OCI-LY7 (cell line): ENCODE measurements at places on chromosomes 6 and 20.
A peak's percentile ranks its signal among the peaks of the same experiment; 100 is the strongest.

- DNase-seq, result no peak
Observed at GRCh38 chr20:41086402-41087324, 50.7 kb upstream of the PLCG1 start.

GRCh38 chr6:111573892-111574797 is 31.5 kb downstream of the TRAF3IP2 start:
- DNase-seq, result no peak

GRCh38 chr6:36380166-36380565 is 7.3 kb downstream of the ETV7 start:
- DNase-seq, result no peak

GRCh38 chr6:90397929-90398674 is 101.5 kb upstream of the BACH2 start:
- no peak for DNase-seq

- DNase-seq, result no peak
Observed at GRCh38 chr20:7760247-7761031, 179.8 kb downstream of the HAO1 start.

DNA sequence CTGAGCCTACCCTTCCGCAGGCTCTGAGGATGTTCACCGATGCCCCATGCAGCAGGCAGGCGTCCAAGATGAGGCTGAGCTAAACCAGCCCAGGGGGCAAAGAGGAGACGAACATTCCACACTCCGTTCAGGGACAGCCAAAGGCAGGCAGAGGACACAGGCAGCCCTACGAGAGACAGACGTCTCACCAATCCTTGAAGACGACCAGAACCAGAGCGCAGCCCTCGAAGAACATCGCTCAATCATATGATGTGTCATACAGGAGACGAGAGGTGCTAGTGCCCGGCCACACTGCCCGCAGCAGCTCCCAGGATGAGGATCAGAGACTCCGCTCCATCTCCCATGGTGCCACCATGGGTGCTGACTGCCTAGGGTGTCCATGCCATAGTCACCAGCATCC is 35.6 kb upstream of the TMEM181 start:
- no peak for DNase-seq

GRCh38 chr6:90982051-90982450 is 395.2 kb upstream of the MAP3K7 start:
- no peak for DNase-seq

GRCh38 chr6:100801036-100801435 is 80.1 kb downstream of the ASCC3 start:
- no peak for DNase-seq

- DNase-seq, result no peak
Observed at GRCh38 chr6:108831104-108831503, 17.1 kb upstream of the ARMC2 start.

DNA sequence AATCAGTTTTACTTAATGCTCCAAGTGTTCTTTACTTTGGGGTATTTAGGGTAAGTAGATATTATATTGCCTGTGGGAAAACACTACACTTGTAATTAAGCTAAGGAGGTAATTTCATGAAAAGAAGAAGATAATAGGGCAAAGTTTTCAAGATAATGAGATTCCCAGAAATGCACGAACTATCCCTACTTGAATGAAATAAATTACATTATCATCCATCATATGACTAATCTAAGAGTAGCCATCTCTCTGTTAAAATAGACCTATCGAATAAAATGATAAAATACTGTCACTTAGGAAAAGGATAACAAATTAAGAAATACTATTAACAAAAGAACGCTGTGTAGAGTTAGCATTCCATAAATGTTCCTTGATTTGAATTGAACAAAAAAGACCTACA is 135.1 kb upstream of the HDAC2 start:
- DNase-seq, result no peak

GRCh38 chr20:39602649-39603048 is 640.5 kb downstream of the DHX35 start:
- no peak for DNase-seq

- no peak for DNase-seq
Observed at GRCh38 chr20:9185511-9185910, 116.6 kb downstream of the PLCB4 start.

- DNase-seq, result no peak
Observed at GRCh38 chr6:167719920-167720319, 106.8 kb upstream of the AFDN start.

- DNase-seq, result peak; percentile 30
Observed at GRCh38 chr20:23456409-23456808, 3.7 kb upstream of the CST11 start.

DNA sequence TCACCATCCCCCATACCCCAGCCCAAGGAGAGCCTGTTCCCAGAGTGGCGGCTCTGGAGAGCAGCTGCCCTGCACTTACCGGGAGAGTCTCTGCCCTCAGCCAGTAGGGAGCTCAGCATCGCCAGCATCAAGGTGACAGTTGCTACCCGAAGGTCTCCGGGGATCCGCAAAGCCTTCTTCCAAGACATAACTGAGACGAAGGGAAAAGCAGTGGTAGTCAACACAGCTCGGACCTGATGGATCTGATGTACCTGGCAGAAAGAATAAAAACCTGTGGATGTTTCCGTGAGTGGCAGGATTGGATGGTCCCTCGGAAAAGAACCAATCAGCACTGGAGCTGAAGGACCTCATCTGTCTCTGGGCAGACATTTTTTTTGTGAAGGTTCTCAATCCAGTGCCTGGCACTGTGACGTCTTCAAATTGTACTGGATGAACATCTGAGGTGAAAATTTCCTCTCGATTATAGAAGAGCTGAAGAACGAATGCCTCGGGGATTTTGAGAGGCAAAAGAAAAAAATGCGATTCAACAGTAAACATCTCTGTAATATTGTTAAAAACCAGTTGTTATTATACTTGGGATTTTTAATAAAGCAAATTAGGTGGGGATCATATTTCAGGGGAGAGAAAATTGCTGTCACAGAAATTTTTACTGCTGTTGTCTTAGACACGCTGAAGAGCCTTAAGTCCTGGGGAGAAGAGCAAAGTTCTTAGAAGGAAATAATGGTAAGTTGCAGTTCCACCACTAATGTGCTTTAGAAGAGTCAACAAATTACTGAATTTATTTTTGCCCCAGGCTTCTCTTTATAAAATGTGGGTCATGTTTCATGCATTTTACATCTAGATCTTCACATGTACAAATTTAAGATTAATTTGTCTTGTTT is at the start of gene HLA-DQB1:
HLA-DQB1 (minus strand) TSS at position 238 of the 881 bp plus-strand sequence; CDS start at position 188, 50 bp downstream.
- peak; percentile 85 for DNase-seq

DNA sequence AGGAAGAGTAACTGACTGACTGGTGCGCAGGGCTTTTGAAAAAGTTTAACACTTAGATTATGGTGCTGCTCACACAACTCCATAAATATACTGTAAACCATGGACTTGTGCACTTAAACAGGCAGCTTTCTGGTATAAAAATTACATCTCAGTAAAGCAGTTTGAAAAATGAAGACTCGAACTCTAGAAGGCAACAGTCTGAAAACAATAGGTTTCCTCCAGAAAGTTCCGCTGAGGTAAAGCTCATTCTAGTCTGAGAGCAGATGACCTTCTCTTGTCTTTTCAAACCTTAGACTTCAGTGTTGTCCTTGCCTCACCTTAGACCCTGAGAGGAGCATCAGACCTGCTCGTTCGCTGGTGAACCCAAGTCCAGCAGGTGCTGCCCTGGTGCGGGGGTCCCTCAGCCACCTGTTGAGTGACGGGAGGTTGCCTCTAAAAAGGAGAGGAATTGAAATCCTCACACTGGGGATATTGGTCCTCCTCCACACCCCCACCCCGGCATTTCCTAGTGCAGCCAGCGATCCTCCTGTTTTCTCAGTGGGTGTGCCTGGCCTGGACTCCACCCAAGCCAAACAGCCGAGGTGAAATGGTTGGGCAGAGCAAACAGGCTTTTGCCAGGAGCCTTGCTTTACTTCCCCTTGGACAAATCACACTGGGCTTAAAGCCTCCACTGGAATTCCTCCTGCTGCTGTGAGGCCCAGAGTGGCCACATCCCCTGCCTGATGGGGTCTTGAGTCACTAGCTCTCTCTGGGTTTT is 14.7 kb upstream of the PYGB start:
- DNase-seq, result no peak

DNA sequence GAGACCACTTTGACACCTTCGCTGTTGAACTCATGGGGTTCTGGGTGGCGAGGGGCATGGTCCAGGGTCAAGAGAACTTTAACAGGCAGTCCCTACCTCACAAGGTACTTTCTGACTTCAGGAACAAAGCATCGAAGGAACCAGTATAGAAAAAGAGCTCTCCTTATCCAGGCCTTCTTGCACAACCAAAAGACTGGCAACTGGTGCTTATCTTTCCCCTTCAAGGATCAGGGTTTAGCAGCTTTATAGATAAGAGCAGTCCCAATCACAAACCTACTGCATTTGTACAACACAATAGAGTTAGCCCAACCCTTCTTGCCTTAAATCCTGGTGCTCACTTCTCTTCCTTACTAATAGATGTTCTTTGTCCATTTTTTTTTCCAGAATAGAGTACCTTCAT is 116.3 kb downstream of the SNX5 start:
- DNase-seq, result no peak

- no peak for DNase-seq
Observed at GRCh38 chr20:14915356-14915755, 577.9 kb upstream of the FLRT3 start.

DNA sequence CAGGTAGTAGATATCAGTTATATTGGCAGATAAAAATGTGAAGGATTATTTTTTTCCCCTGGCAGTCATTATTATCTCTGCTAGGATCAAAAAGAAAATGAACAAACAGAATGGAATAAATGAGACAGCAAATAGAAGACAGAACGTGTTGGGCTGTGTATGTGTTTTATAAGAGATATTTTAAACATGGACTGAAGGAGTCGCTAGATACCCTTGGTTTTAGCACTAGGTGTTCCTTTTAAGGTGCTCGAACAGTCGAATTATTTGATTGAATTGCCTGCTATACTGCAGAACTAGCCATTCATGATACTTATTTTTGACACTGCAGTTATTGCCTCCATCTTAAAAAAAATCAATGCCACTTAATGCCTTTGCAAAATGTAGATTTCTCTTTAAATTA is 3.7 kb downstream of the GRIK2 start:
- DNase-seq, result peak; percentile 2

- DNase-seq, result peak; percentile 24
Observed at GRCh38 chr6:99613409-99613704, 6.7 kb downstream of the PRDM13 start.

DNA sequence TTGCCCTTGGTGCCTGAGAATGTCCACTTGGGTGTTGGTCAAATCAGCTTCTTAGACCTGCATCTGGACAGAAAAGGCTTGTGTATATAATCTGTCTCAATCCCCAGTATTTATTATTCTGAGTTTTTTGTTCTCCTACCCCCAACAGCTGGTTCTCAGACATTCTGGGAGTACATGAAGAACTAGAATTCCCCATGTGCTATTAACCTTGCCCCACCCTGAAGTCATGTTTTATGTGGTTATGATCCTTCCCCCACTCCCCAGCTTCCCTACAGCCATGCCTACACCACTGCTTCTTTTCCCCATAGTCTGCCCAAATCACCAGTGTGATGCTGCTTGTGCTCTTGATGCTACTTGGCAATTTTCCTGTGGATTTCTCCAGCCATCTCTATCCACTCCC is 157.0 kb downstream of the ADAT2 start:
- DNase-seq, result no peak

DNA sequence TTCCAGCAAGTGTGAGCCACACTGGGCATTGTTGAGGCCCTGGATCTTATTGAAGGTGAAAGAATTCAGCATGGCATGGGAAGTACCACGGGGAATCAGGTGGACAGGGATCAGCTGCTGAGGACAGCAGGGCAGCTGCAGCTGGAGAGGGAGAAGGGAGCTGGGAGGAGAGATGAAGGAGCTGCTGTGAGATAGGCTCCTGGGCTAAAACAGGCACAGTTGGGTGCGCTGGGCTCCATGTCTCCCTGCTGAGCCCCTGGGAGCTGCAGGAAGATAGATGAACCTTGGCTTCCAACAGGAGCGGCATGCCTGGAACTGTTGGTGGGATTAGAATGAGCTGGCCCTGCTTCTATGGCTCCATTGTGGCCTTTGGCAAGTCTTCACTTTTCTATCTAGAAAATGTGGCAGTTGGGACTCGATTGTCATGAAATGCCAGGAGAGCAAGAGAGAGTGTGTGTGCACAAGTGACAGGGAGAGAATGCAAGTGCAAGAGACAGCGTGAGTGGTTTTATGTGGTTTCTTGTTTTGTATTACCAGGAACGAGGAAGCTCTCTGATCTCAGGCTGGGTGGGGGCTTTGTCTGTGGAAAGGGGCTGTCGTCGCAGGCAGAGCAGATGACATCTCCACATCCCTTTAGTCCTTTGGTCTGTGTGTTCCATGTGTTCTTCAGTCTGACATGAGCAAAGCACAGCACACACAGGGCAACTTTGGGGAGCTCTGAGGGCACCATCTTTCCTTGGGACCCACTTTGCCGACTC is 20.4 kb downstream of the SNPH start:
- DNase-seq, result no peak

DNA sequence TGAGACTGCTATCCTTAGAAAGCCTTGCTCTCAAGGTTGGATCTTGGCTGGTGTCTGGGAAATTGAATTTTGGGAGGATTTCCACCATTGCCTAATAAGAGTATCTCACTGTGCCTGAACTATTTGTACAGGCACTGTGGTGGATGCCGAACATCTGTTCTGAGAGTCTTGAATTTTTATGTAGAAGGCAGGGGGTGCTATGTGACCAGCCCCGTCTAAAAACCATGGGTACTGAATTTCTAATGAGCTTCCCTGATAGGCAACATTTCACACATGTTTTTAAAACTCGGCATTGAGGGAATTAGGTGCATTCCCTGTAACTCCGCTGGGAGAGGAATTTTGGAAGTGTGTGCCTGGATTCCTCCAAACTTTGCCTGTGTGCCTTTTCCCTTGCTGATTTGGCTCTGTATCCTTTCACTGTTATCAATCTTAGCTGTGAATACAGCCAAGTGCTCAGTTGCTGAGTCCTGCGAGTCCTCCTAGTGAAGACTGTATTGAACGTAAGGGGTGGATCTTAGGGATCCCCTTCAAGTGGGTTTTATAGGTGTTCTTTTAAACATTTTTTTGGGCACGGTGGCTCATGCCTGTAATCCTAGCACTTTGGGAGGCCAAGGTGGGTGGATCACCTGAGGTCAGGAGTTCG is 27.6 kb upstream of the SCAF8 start:
- DNase-seq, result peak; percentile 13

DNA sequence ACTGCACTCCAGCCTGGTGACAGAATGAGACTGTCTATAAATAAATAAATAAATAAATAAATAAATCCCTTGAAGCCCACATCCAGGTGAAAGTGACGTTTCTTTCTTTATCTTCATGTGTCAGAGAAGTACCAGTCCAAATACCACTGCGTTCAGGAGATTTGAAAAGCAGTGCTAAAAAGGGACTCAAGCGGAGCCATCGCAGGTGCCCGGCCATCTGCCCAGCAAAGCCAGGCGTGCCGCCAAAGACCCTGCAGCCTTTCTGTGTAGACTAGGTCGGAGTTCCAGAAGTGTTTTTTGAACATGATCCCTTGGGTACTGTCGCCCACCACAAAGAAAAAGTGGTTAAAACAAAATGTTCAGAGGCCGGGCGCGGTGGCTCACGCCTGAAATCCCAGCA is 65.7 kb upstream of the CEP85L start:
- no peak for DNase-seq

GRCh38 chr6:34529665-34530327 is 26.3 kb downstream of the SPDEF start:
- DNase-seq, result no peak
